Inflammatory macrophage (primary cell): ENCODE measurements at places on chromosomes 2 and 18.

GRCh38 chr18:56900195-56901094, 246.4 kb upstream of the BOD1L2 start:
- DNase-seq, result no peak

- DNase-seq, result no peak
Observed at GRCh38 chr2:13354031-13354430, 637.3 kb downstream of the TRIB2 start.

DNA sequence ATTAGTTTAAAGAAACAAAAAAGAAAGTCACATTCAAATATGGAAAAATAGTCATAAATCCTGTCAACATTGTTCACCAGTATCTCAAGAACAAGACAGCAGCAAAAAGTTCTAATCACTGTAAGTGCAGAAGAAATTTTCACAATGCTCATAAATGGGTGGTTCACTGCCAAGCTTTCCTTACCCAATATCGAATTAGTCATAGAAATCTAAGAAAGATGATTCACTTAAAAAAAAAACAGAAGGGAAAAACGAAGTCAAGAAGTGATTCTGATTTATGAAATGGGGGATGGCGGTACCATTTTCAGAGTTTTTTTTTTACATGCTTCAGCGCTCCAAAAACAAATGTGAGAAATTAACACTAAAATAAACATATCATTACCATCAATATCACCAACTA, 156.7 kb downstream of the EXOC6B start:
- DNase-seq, result no peak

GRCh38 chr2:62744603-62745002, 39.1 kb downstream of the EHBP1 start:
- no peak for DNase-seq

DNA sequence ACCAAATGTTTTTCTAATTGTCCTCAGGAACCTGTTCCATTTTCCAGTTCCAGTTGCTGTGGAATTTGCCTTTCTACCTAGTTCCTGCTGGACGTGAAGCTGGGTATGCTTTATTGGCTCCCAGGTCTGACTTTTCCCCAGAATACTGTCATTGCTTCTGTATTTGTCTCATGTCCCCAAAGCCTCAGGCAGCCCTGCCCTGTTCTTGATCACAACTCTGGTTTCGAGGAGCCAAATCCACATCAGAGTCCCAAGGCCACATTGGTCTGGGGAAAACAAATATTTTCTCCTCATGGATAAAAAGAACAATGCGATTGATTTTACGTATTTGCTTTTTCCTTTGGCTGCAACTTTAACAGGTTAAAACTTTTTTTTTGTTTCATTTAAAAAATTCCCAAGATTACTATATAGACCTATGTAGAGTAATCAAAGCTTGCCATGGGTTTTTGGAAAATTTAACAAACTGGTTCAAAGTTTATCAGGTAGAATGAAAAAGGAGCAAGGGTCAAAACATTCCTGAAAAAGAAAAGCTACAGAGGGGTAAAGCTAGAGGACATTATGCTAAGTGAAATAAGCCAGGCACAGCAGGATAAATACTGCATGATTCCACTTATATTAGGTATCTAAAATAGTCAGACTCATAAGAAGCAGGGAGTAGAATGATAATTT, 85.2 kb downstream of the MDH1 start:
- DNase-seq, result no peak

- no peak for DNase-seq
Observed at GRCh38 chr2:127665267-127665893, 9.9 kb downstream of the LIMS2 start.
